Activated T-helper 1 cell treated with anti-CD3 and anti-CD28 coated beads, Interleukin-12 subunit alpha, Interleukin-12 subunit beta, Interleukin-2, Interleukin-4 antibody, amounts not matched to agents 30 ng/mL and 10 ng/mL and 1 ng/mL, durations not matched to agents 14 hours and 24 hours and 36 hours (primary cell): ENCODE measurements at places on chromosomes 1 and 21. TPM values are rescaled to one million over a fixed set of nuclear protein-coding genes. Genes with fewer than 3 reads are reported as not detected.

FCRL2 gene
- not detected in 2 replicates for total RNA-seq

- no peak for DNase-seq
- H3K27me3 ChIP-seq = no peaks in the 10 kb centered on the region
- peaks cover 64% of the 10 kb centered on the region for H3K36me3 ChIP-seq
- H3K27ac ChIP-seq = peak overlapping the region; percentile 61
- no peak overlapping the region for H3K4me3 ChIP-seq
Measured at GRCh38 chr1:117093091-117093534, 28.4 kb downstream of the TRIM45 start.

KLF17 gene
- not detected in 2 replicates for total RNA-seq

DNA sequence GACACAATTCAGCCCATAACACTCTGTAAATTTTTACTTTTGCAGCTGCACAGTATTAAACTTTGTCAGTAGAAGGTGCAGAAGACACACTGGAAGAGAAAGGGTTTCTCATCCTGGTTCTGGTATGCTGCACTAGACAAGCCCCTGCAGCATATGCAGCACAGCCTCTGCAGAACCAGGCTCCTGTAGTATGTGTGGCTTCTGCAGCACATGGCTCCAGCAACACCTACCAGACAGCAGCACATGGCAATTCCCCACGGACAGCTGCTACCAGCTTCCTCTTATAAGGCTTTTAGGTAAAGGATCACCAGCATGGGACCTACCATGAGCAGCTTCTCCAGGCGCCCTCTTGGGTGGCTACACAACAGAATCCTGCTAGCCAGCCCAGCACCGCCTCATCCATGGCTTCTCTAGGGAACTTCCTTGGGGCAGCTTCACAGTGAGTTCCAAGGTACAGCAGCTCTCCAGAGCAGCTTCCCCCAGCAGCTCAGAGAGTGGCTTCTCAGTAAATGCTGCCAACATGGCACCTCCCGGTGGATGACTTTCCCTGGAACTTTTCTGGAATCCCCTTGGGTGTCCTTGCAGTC, 534.4 kb upstream of the CXADR start:
- H3K27ac ChIP-seq = no peak overlapping the region
- no peaks in the 10 kb centered on the region for H3K36me3 ChIP-seq
- no peaks in the 10 kb centered on the region for H3K27me3 ChIP-seq
- no peak overlapping the region for H3K4me3 ChIP-seq
- no peaks in the 10 kb centered on the region for H3K4me1 ChIP-seq
- no peak for DNase-seq

DNA sequence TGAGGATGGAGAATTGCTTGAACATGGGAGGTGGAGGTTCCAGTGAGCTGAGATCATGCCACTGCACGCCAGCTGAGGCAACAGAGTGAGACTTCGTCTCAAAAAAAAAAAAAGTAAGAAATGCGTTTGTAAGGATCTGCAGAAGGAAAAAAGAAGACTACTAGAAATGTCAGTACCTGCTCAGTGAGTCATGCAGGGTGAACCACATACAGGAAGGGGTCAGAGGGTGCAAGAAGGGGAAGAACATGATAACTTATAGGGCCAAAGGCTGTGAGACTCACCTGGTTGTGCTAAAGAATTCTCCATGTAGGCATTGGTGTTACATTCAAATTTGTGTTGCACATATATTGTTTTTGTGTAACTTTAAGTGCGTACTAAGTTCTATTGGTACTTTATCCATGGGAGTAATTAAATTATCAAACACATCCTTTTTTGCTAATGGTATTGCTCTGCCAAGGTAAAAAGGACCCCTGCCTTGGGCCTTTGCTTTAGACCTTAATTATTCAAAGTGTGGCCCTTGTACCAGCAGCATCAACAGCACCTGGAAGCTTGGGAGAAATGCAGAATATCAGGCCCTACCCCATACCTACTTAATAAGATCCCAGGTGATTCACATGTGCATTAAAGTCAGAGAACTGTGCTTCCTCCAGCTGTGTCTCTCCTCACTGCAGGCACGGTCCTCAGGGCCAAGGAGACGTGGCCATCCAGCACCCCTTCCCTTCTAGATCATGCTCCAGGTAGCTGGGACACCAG, 96.4 kb upstream of the PPP2R5A start:
- peaks cover 55% of the 10 kb centered on the region for H3K4me1 ChIP-seq
- H3K36me3 ChIP-seq = peaks cover 2% of the 10 kb centered on the region
- H3K4me3 ChIP-seq = peak overlapping the region; percentile 10
- peak; percentile 49 for DNase-seq
- peaks cover 4% of the 10 kb centered on the region for H3K27me3 ChIP-seq
- peak overlapping the region; percentile 59 for H3K27ac ChIP-seq

LBR gene
- 176 TPM in 2 replicates for total RNA-seq

REN gene
- total RNA-seq = not detected in 2 replicates

DNA sequence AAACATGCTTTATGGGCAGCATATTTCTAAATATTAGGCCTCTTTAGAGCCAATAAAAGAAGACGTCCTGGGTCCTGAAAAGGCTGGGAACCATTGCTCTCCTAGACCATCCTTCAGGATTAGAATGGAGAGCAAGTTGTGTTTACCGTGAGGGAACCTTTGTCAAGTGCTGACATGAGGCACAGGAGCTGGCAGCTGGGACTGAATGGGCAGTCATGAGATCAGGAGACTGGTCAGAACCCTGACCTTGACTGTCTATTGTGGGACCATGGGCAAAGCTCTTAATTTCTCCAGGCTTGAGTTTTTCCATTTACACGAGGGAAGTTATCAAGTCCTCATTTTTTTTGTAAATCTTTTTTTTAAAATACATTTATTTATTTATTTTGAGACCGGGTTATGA, 5.2 kb downstream of the PFKFB2 start:
- H3K4me1 ChIP-seq = peaks cover 14% of the 10 kb centered on the region
- no peak for DNase-seq
- no peak overlapping the region for H3K27ac ChIP-seq
- H3K4me3 ChIP-seq = no peak overlapping the region

GRCh38 chr1:58310881-58311280, 235.6 kb downstream of the OMA1 start:
- DNase-seq = no peak
- H3K27ac ChIP-seq = no peak overlapping the region
- H3K36me3 ChIP-seq = no peaks in the 10 kb centered on the region
- no peaks in the 10 kb centered on the region for H3K27me3 ChIP-seq
- no peak overlapping the region for H3K4me3 ChIP-seq

NR1I3 gene
- total RNA-seq = not detected in 2 replicates

CRP gene
- total RNA-seq = not detected in 2 replicates

DNA sequence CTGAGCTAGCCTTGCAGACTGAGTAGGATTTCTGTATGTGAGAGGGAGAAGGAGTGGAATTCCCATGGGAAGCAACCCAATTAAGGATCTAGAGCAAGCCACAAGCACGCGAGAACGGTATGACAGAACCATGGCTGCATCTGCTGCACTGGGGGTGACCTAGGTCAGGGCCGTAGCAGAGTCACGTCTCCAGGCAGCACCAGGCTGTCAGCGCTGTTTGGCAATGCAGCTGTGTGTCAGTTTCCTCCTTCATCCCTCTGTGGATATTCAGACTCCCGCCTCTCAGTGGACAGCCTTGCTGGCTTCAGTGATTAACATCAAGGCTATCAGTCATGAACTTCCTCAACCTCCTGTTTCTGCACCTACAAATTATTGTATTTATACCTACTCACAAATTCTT, 118.1 kb upstream of the PPP2R5A start:
- no peak for DNase-seq
- no peak overlapping the region for H3K27ac ChIP-seq
- no peaks in the 10 kb centered on the region for H3K36me3 ChIP-seq
- no peaks in the 10 kb centered on the region for H3K27me3 ChIP-seq
- H3K4me3 ChIP-seq = no peak overlapping the region

SYCP1 gene
- not detected in 2 replicates for total RNA-seq

- H3K27ac ChIP-seq = peak overlapping the region; percentile 77
- H3K4me1 ChIP-seq = peaks cover 38% of the 10 kb centered on the region
- H3K36me3 ChIP-seq = peaks cover 60% of the 10 kb centered on the region
- no peak overlapping the region for H3K4me3 ChIP-seq
Measured at GRCh38 chr1:19087737-19088594, 122.1 kb downstream of the UBR4 start.

GRCh38 chr1:83978056-83978455, 20.9 kb downstream of the TTLL7 start:
- no peak overlapping the region for H3K4me3 ChIP-seq
- no peaks in the 10 kb centered on the region for H3K4me1 ChIP-seq
- H3K27ac ChIP-seq = no peak overlapping the region
- no peaks in the 10 kb centered on the region for H3K36me3 ChIP-seq
- no peaks in the 10 kb centered on the region for H3K27me3 ChIP-seq

GRCh38 chr1:182062223-182062622, 711 bp upstream of the ZNF648 start:
- no peaks in the 10 kb centered on the region for H3K36me3 ChIP-seq
- no peaks in the 10 kb centered on the region for H3K4me1 ChIP-seq
- no peak overlapping the region for H3K27ac ChIP-seq

DNA sequence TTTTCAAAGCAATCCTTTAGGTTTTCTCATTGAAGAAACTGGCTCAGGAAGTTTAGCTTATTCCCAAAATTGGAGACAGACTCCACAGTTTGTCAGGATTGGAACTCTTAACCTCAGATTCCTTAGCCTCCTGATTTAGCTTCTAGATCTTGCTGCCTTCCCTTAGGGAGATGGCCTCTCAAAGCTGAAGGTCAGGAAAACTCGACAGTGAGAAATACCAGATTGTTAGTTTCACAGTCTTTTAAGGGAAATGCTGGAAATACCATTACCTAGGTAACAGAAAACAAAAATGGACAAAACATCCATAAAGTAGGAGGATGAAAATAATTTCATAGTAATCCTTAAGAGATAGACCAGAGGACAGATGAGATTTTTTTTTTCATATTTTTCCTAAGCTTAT, 7.8 kb downstream of the RASAL2 start:
- no peaks in the 10 kb centered on the region for H3K4me1 ChIP-seq
- no peak overlapping the region for H3K4me3 ChIP-seq
- H3K27ac ChIP-seq = no peak overlapping the region
- DNase-seq = no peak

DNA sequence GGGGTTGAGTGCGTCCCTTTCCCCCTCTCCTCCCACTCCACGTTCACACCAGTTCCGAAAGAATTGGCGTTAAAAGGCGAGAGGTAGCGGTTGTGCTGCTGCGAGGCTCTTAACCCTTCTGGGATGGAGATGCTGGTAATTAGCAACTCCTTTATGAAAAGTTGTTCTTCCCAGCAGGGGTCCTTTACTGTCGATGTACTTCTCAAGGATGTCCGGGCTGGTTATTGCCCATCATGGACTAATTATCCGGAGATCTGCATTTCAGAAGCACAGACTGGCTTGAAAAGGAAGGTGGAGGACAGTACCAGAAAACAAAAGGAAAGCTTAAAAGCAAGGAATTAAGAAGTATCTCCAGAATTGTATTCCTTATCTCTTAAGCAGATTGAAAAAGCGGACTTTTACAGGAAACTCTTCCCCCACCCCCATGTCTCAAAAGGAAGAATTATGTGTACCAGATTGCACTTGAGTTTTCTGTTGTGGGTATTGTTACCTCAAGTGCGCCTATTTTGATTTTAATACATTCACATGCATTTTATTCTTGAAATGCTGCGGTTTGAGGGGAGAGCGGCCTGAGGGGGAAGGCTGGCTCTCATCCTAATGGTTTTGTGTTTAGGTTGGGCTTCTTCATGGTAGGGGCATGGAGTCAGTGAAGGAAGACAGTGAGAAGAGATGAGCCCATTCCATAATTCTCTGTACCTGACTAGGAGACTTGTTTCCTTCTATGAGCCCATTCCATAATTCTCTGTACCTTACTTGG, 1.5 kb downstream of the AK4 start:
- peaks cover 27% of the 10 kb centered on the region for H3K36me3 ChIP-seq
- peaks cover 60% of the 10 kb centered on the region for H3K4me1 ChIP-seq
- H3K4me3 ChIP-seq = peak overlapping the region; percentile 94
- DNase-seq = no peak
- H3K27me3 ChIP-seq = peaks cover 7% of the 10 kb centered on the region
- H3K27ac ChIP-seq = peak overlapping the region; percentile 90

GRCh38 chr1:116553386-116554115, 17.3 kb downstream of the CD58 start:
- DNase-seq = no peak
- H3K36me3 ChIP-seq = peaks cover 48% of the 10 kb centered on the region
- H3K27ac ChIP-seq = peak overlapping the region; percentile 7
- no peak overlapping the region for H3K4me3 ChIP-seq

OPTC gene
- total RNA-seq = not detected in 2 replicates

CLDN17 gene
- not detected in 2 replicates for total RNA-seq

GRCh38 chr1:118084400-118084799, 100.6 kb downstream of the SPAG17 start:
- H3K36me3 ChIP-seq = no peaks in the 10 kb centered on the region
- peaks cover 6% of the 10 kb centered on the region for H3K4me1 ChIP-seq
- no peaks in the 10 kb centered on the region for H3K27me3 ChIP-seq
- DNase-seq = no peak
- no peak overlapping the region for H3K4me3 ChIP-seq

KIF26B gene
- total RNA-seq = 0.07 and 0.13 TPM in 2 replicates

RNU1-3 gene
- 2,178 and 3,041 TPM in 2 replicates for total RNA-seq

EBNA1BP2 gene
- 126 and 132 TPM in 2 replicates for total RNA-seq

DNA sequence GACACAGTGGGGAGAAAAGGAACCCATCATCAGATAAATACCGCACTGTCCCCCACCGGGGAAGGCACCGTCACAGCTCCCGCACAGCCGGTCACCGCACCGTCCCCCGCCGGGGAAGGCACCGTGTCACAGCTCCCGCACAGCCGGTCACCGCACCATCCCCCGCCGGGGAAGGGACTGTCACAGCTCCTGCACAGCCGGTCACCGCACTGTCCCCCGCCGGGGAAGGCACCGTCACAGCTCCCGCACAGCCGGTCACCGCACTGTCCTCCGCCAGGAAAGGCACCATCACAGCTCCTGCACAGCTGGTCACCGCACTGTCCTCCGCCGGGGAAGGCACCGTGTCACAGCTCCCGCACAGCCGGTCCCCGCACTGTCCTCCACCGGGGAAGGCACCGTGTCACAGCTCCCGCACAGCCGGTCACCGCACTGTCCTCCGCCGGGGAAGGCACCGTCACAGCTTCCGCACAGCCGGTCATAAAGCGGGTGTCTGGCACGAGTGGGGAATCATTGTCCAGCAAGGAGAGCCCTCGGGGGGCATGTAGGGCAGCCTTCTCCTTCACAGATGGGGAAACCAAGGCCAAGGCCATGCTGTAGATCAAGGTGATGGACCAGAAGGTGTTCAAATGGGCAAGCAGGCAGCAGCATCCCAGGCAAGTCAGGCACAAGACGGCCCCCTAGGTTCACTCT, 280.1 kb downstream of the NPHP4 start:
- no peak for DNase-seq
- no peak overlapping the region for H3K4me3 ChIP-seq
- H3K4me1 ChIP-seq = no peaks in the 10 kb centered on the region
- H3K36me3 ChIP-seq = no peaks in the 10 kb centered on the region

- H3K27ac ChIP-seq = no peak overlapping the region
- no peaks in the 10 kb centered on the region for H3K36me3 ChIP-seq
- DNase-seq = no peak
- H3K4me3 ChIP-seq = no peak overlapping the region
Measured at GRCh38 chr1:15186846-15187151, 33.3 kb downstream of the TMEM51 start.

DNA sequence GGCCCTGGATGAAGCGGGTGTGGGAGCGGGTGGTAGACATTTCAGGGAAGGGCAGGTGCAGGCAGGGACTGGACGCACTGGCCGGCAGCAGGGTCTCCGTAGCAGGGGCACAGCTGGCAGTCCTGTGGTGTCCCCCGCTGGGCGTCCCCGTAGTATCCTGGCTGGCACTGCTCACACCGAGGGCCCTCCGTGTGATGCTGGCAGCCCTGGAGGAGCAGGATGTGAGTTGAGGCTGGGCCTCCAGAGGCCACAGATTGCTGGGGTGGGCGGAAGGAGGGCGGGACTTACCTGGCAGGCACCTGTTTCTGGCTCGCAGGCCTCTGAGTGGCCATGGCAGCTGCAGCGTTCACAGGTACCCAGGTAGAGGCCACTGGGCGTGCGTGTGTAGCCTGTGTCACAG, 62.3 kb downstream of the LDLRAD2 start:
- no peaks in the 10 kb centered on the region for H3K36me3 ChIP-seq
- no peaks in the 10 kb centered on the region for H3K27me3 ChIP-seq
- H3K27ac ChIP-seq = no peak overlapping the region
- no peak overlapping the region for H3K4me3 ChIP-seq
- no peak for DNase-seq

SYDE2 gene
- total RNA-seq = 0.76 and 0.83 TPM in 2 replicates
